ENCODE measurements at places on chromosomes 2 and 18.

- DNase-seq, result no peak
These were observed 5.9 kb upstream of the MAL start for GRCh38 chr2:95019572-95019971.

- no peak for DNase-seq
These were observed 3.4 kb upstream of the PDCD1 start for GRCh38 chr2:241862093-241862492.

- no peak for DNase-seq
These were observed 479.7 kb upstream of the ID2 start for GRCh38 chr2:8202132-8202531.

DNA sequence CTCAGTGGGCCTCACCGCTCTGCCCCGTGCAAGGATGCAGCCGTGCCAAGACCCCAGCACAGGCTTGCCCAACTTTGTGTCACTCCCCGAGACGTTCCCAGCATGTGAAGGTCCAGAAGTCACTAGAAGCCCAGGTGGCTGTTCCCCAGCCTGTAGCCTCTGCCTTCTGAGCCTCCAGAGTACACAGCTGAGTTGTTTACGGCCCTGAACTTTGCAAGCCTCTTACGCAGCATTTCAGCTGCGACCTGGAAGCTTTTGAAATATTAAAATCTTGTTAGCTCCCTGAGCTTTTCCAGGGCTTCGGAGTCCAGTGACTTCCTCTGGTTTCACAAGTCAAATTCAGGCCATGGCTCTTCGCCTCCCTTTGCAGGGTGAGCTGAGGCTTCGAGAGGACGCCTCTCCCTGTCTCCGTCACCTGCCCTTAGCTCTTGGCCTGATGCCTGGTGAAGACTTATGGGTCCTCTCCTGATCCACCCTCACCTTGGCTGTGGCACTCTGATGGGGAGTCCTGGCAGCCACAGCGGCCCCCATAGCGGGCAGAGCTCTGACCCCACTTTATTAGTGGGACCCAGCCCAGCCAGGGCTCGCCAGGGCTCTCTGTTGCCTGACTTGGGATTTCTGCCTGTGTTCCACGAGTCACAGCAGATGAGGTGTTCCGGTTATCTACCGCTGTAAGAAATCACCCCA is 76.5 kb upstream of the HPCAL1 start:
- DNase-seq, result no peak

GRCh38 chr2:241491549-241492173 is 16.7 kb downstream of the STK25 start:
- no peak for DNase-seq

DNA sequence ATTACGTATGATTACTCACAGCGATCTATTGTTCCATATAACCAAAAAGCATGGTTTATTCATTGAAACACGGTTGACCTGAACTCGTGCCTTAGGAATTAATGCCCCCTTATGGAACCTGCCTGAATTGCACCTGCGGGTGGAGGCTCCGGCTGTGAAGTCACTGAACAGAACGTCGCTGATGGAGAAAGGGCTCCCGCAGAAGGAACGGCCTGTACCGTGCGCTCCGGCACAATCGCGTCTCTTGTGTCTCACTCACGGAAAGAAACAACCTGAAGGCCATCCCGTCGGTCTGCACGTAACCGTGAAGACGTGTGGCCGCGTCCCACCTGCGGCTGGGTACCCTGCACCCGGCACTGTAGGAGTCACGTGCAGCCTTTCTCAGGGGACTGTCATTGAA is 133.1 kb downstream of the NFATC1 start:
- peak; percentile 59 for DNase-seq

GRCh38 chr2:160561551-160562295 is 68.1 kb upstream of the RBMS1 start:
- peak; percentile 64 for DNase-seq

GRCh38 chr2:136013136-136013685 is 27.8 kb upstream of the DARS1 start:
- no peak for DNase-seq

DNA sequence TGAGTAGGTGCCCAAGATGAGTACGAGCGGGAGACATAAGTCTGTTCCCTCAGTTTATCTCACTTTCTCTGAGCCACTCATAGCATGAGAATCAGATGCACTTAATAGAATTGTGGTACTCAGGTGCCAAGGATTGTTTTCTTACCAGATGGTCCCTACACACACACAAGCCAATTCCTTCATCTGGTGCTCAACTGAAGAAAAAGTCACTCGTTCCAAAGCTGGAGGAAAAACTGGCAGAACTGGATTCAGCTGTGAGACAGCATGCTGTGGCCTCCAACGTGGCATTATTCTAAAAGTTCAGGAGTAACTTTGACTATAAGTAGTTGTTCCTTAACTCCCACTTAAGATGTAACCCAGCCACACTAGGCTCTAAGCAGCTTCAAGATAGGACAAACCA is 33.4 kb upstream of the ABCA12 start:
- no peak for DNase-seq

DNA sequence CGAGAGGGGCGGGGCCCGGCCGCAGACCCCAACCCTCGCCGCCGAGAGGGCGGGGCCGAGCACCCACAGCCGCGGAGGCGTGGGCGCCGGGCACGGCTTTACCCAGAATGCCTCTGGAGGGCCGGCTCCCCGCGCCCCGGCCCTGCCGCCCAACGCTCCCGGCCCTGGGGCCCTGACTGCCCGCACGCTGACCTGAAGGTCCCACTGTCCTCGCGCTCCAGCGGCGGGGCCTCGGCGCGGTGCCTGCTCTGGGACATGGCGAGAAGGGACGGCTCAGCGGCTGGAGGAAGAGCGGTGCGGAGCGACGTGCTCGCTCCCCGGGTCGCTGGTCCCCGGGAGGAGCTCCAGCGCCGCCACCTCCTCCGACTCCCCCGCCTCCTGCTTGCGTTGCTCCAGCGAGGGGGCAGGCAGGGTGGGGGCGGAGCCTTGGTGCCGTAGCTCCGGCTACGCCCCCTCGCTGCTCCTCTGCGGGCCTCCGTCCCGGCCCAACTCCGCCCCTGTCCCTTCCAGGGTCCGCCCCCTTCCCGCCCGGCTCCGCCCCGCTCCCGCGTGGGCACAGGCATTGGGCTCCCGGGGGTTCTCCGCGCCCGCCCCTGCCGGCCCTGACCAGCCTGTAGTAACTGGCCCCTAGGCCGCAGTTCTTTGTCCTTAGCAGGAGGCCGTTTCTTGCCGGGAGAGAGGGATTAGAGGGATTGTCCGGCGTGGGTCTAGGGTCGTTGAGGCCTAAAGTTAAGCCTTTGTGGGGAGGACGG is at the start of the genes PJVK and PRKRA:
TSS of gene PJVK (plus strand) at position 605 of the 752 bp plus-strand sequence. CDS start 2,032 bp downstream, outside the sequence.
TSS of gene PRKRA (minus strand) at position 402 of the 752 bp plus-strand sequence. CDS start at position 257, 145 bp downstream.
- peak; percentile 96 for DNase-seq

GRCh38 chr2:88852753-88853402 is 161.4 kb downstream of the RPIA start:
- no peak for DNase-seq

- DNase-seq, result no peak
These were observed 24.9 kb downstream of the TMEM247 start for GRCh38 chr2:46504221-46504620.

DNA sequence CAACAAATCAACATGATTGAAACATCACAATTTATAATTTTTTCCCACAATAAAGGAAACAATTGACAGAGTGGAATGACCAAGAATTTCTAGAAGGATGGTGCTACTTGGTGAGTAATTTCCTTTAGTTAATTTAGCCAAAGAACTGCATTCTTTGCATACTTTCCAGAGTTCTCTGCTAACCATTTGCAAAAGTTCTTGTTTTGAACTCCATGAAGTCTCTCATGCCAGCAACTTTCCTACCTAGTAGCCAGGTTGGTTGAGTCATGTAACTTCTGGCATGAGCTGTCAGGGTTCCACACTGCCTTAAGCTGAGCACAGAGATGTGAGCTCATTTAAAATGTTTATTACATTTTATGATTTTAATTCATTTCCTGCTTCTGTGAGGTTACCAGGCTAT is 539.6 kb downstream of the PID1 start:
- DNase-seq, result peak; percentile 73

DNA sequence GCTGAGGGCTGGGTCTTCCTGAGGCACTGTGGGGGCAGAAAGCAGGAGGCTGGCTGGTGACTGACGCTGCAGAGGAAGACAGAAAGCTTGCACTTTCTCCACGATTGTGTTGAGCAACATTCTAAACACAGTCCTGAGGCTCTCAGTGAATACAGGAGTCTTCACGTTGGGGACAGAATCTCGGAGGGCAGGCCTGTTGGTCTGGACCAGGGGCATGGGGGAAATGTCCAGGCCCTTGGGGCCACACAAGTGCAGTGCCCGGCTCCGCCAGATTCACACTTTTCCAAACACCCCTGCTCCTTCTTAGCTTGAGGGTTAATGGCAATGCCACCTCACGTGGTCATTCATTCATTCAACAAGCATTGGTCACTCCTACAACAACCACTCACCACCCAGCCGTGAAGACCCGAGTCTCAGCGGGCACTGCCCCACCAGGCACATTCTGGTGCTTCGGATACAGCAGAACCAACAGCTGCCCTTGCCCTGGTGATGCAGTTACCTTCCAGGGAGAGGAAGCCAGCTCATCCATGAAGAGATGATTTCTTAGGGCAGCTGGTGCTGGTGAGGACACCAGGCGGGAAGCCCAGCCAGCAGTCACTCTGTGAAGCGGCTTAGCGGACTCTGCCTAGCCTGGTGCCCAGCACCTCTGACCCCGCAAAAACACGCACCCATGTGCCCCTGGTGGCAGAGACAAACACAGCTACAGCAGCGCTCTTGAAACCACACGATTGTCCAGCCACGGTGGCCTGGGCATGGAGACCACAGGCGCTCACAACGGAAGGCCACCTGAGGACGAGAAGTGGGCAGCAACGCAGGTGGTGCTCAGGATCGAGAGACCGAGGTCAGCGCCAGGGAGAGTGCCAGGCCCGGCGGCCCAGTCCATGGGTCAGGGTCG is 10.9 kb upstream of the GPC1 start:
- no peak for DNase-seq

DNA sequence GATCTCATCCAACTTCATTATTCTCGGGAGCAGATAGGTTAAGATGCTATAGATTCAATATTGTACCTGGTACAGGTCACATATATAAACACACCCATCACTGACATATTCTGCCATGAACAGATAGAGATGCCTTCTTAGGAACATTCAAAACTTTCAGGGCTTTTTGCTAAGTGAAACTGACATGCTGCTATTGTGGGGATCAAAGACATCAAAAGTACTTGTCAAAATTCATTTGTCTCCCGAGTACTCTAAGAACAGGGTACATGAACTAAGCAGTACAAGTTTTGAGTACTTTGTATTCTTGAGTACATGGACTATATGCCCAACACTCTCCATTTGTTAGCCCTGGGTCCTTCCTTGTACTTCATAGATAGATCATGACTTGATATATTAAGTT is 173.5 kb downstream of the FSHR start:
- DNase-seq, result no peak

DNA sequence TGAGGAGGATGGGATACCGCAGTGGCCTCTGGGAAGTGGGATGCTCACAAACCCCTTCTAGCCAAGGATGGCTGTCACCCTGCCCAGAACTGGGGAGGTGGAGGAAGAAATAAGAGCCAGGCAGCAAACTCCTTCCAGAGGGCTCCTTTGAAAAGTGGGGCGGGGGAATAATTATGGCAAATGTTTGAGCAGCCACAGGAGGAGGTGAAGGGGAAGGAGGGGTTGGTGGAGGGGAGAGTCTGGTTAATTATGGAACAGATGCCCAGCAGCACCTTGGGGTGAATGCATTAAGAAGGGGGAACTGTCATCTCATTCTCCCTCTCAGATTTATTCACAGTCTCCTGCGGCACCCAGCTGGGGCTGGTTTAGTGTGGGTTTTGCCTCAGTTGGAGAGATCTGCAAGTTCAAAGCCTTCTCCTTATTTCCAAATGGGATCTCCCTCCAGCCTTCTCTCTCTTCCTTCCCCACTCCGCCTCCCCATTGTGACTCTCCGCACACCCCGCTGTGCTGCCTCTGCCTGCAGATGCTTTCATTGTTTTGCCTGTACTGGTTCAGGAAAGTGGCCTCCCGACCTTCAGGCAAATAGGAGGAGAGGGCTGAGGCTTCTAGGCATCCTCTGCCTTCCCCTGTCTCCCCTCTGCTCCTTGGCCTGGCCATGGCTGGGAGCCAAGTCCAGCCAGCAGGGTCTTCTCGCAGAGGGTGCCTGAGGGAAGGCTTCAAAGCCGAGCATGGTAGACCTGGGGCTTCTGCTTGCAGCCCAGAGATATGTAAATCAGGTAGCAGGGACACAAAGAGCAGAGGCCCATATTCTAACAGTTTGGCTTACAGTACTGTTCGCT is 457.2 kb upstream of the MEX3C start:
- DNase-seq, result no peak

GRCh38 chr2:36562973-36563532 is 34.9 kb downstream of the FEZ2 start:
- no peak for DNase-seq

GRCh38 chr2:193253014-193253530 is 1058.3 kb upstream of the TMEFF2 start:
- DNase-seq, result no peak

GRCh38 chr18:950882-951495 is 46.3 kb downstream of the ADCYAP1 start:
- no peak for DNase-seq

- no peak for DNase-seq
These were observed 37.6 kb upstream of the CDKL4 start for GRCh38 chr2:39281391-39281790.

DNA sequence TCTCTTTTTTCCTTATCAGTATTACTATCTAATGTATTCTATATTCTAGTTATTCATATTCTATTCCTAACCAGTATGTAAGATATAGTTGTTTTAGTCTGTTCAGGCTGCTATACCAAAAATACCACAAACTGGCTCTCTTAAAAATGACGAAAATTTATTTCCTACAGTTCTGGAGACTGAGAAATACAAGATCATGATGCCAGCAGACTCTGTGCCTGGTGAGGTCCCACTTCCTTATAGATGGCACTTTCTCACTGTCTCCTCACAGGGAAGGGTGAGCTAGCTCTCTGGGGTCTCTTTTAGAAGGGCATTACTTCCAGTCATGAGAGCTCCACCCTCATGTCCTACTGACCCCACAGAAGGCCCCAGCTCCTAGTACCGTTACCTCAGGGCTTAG is 4.8 kb upstream of the ARHGAP15 start:
- DNase-seq, result no peak

- DNase-seq, result no peak
These were observed 4.3 kb downstream of the ATP8B1 start for GRCh38 chr18:57798713-57799373.

GRCh38 chr2:69642709-69643601 is 584 bp downstream of the AAK1 start:
- DNase-seq, result peak; percentile 86

DNA sequence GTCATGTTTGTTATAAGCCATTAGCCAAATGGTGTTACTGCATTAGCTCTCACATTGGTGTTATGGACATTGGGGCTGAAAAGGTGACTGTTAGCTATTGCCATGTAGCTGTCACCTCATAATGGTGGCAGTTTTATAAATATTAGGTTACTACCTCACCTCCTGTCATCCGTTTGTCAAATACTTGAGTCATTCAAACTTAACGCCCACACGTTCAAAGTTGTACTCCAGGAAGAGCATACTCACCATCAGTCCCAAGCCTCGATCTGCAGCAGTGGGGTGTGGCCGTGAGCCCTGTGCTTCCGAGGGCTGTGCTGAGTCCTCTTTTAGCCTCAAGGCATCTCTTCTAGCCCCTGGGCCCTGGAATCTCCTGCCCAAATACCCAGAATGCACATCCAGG is 87.3 kb downstream of the PDK1 start:
- no peak for DNase-seq
